ENCODE measurements at places on chromosomes 13 and 19.

DNA sequence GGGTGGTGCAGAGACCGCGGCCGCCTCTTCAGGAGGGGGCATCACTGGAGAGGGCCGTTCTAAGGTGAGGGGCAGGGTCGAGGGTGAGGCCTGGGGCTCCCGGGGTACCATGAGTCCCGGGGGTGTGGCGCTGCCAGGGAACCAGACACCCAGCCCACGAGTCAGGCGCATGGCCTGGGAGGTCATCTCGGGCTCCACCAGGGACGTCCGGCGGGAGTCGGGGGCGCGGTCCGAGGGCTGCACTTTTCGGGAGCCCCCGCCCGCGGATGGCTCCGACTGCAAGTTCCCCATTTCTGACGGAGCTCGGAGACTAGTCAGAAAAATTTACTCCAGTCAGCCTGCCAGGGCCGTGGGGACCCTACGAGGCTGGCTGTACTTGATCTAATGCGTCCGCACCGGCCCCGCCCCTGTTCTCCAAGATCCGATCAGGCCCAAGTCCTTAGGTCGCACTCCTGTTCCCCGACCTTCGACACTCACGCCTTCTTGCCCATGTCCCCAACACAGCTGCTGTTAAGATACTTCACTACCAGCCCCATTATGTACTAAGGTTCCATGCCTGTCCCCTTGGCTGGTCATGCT, 774 bp downstream of the GGN start:
- ATAC-seq: peak; percentile 1

DNA sequence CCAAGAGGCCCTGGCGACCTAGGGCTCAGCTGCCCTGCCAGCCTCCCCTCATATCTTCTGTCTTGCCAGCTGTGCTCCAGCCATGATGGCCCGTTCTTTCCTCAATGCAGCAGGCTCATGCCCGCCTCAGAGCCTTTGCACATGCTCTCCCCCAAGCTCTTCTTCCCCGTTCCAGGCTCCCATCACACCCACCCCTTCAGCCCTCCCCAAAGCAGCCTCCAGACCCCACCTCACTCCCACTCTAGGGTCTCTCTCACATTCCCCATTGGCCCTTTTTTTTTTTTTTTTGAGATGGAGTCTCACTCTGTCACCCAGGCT, 29.9 kb upstream of the ATP1A3 start:
- no peak for ATAC-seq

DNA sequence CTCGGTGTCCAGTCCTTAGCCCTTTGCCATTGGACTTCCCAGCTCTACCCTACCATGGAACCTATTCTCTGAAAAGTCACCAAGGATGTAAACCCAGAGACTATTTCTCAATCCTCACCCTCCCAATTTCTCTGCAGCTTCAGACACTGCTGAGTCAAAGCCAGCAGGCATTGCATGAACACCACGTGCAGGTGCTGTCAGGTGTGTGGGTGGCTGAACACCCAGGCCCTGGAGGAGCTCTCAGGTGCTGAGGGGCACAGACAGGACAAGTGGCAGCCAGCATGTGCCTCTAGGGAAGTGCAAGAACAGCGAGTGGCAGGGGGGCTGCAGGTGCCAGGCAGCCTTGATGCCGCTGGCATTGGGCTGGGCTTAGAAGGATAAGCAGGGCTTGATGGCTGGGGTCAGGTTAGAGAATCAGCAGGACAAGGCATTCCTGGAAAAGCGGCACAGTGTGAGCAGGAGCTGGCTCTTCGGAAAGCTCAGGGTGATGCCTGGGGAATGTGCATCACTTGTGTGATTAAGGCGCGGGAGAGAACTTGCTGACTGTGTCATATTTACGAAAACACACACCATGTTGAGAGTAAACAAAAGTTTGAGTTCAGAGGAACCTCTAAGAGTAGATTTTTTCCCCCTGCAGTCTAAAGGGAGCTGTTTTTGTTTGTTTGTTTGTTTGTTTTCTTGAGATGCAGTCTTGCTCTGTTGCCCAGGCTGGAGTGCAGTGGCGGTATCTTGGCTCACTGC, 83.8 kb downstream of the LNX2 start:
- ATAC-seq: peak; percentile 59

GRCh38 chr19:3154957-3155736, 19.3 kb downstream of the GNA15 start:
- ATAC-seq: peak; percentile 80

DNA sequence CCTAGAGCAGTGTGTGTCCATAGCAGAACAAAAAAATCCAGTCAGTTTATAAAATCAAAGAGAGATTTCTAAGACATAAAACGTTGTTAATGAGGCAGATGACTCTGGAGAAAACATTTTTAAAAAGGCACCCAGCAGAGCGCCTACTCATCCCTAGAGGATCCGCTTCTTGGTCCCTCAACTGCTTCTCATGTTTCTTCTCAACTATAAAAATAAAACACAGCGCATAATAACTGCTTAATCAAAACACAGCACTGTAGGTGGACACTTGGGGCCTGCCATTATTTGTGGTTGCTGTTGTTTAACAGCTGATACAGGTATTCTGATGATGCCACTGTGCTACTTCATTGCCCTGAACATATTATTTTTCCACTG, 347.9 kb downstream of the FGF9 start:
- no peak for ATAC-seq

DNA sequence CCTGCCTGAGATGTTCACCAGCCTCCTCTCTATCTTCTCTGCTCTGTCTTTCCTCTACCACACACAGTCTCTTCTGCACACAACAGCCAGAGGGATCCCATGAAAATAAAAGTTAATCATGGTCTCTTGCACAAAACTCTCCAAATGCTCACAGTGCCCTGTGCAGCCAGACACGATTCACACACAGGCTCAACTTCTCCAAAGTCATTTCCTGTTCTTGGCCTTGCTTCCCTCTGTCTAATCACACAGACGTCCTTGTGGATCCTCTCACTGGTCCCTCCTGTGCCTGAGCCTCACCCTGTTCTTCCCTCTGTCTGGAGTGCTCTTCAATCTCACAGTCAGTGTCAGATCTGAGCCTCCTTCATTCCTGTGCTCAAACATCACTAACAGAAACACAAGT, 7.8 kb downstream of the SIGLEC12 start:
- no peak for ATAC-seq

DNA sequence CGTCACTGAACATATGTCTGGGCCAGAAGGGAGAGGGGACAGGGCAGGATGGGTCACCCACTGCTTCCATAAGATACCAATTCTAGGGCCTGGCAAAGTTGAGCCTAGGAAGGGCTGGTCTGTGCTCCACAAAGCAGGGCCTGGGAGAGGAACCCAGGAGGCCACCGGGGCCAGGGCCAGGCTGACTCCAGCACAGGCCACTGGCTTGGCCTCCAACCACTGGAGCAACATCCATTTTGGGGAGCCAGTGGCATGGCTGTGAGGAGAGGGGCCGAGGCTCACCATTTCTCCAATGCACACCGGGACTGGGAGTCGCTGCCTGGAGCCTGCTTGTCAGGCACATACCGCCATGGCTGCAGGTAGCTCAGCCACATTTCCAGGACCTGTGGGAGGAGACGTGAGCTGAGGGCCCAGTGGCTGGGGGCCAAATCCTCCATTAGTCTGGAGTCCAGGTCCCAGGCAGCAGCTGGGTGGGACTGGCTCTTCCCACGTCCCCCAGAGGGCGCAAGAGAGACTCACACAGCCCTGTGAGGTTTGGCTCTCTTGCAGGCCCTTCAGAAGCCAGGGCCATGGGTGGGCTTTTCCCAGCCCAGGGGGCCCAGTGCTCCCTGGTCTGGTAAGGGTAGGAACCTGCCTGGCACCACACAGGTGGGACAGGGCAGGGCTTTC, 27.7 kb downstream of the TUBA3C start:
- ATAC-seq: no peak

- no peak for ATAC-seq
Measured at GRCh38 chr13:20514866-20515265, 10.8 kb downstream of the CRYL1 start.

DNA sequence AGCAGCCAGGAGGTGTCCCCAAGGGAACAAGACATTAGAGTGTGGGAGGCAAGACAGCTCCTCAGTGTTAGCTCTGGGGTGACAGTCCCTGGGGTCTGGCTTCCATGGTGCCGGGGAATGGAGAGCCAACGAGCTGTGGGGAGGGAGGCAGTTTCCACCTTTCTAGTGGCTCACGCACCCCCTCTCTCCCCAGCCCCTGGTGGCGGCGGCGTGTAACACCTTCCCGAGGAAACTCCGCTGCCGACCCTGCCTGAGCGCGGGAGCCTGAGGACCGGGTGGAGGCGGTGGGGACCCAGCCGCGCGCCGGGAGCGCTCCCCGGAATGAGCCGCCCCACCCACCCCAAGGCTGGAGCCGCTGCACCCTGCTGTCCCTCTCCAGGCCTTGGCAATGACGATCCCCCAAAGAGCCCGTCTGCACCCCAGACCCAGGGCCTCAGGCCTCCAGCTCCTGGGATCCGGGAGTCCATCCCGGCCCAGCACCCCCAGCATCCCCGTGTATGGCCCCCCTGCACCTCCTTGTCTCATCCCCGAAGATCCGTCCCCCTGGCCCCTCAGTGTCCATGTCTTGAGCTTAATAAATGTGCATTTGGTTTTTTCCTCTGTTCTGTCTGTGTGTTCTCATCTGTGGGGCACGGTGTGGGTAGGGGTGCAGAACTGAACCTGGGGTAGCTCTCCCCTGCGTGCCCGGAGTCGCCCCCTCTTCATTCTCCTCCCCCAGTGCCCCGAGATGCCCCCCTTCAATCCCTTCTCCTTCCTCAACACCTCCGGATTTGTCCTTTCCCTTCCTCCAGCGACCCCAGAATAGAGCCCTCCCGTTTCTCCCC, 622 bp upstream of the FXYD5 start:
- peak; percentile 42 for ATAC-seq

DNA sequence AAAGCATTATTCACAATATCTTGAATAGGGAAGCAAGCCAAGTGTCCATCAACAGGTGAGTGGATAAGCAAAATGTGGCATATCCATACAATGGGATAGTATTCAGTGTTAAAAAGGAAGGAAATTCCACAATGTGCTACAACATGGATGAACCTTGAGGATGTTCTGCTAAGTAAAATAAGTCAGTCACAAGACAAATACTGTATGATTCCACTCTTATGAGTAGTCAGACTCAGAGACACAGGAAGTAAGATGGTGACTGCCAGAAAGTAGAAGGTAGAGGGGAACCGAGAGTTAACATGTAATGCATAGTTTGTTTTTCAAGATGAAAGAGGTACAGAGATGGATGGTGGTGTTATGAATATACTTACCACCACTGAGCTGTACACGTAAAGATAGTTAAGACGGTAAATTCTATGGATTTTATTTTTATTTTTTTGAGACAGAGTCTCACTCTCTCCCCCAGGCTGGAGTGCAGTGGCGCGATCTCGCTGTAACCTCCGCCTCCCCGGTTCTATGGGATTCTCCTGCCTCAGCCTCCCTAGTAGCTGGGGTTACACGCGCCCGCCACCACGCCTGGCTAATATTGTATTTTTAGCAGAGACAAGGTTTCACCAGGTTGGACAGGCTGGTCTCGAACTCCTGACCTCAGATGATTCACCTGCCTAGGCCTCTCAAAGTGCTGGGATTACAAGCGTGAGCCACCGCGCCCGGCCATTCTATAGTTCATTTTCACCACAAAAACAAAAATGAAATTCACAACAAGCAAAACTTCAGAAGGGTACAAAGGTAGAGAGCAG, 1.0 kb upstream of the CHAMP1 start:
- no peak for ATAC-seq

DNA sequence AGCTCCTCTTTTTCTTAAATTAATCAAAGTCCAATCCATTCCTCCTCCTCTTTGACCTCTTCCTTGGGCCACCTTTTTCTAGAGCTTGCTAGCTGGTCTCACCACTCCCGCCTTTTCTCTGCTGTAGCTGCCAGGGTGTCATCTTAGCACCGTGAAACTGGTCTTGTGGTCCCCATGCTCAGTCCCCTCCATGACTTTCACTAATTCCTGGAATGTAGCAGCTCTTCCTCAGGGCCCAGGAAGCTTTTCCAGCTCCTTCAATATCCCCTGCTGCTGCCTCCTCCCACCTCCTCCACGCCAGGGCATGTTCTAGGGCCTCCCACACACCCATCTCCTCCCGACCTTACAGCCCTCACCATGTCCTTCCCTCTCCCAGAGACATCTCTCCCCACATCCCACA, 222.2 kb downstream of the MYO16 start:
- ATAC-seq: no peak

DNA sequence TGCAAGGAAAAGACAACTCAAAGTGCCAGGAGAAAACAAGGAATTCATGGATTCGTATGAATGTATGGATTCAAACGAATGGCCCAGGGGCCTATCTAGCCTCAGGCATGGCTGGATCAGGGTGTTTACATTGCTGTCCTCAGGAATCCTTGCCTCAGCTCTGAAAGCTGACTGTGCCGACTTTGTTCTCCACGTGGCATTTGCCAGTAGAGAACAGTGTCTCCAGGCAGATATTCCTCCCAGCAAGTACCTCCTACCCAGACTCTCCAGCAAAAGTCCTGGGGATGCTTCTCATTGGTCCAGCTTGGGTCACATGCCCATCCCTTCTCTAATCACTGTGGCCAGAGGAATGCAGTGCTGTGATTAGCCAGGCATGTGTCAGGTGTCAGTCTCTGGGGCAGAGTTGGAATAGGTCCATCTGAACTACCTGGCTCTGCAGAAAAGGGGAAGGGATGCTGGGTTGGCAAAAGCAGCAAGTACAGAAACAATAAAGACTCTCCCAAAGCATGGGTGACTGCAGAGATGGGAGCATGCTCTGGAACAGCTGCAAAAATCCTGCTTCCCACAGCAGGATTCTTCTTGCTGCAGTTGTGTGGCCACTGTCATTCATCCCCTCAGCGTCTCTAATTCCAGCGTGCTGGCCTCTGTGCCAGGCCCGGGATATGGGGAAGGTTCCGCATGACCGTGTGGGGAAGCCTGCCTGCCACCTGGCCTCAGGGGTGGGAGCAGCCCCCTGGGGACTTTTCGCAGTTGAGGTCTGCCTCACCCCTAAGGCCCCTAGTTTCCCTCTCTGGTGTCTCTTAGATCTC, 30.0 kb downstream of the CCNE1 start:
- ATAC-seq: no peak

GRCh38 chr13:21005193-21005592, 56.2 kb downstream of the LATS2 start:
- peak; percentile 36 for ATAC-seq

- no peak for ATAC-seq
Measured at GRCh38 chr13:71876648-71877255, 9.7 kb upstream of the DACH1 start.

GRCh38 chr19:844546-844971, 3.8 kb downstream of the PRTN3 start:
- no peak for ATAC-seq

DNA sequence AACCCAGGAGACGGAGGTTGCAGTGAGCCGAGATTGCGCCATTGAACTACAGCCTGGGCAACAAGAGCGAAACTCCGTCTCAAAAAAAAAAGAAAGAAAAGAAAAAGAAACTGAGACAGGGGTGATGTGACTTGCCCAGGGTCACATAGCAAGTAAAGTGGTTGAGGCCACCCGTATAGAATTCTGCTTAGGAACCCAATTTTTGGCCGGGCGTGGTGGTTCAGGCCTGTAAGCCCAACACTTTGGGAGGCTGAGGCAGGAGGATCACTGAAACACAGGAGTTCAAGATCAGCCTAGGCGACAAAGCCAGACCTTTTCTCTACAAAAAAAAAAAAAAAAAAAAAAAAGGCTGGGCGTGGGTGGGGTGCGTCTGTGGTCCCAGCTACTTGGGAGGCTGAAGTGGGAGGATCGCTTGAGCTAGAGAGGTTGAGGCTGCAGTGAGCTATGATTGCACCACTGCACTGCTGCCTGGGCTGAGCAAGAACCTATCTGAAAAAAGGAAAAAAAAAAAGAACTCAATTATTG, 1.3 kb downstream of the SNRPA start:
- ATAC-seq: no peak

GRCh38 chr13:52921194-52921593, 72.8 kb upstream of the PCDH8 start:
- ATAC-seq: peak; percentile 49

GRCh38 chr19:18437491-18438330, at the start of gene ISYNA1:
TSS of gene ISYNA1 (minus strand) at chr19:18438133. CDS start at chr19:18437979, 154 bp downstream.
- ATAC-seq: peak; percentile 2
